ENCODE measurements at places on chromosomes 5 and 9. TPM values are rescaled to one million over a fixed set of nuclear protein-coding genes. Genes with fewer than 3 reads are reported as not detected.
A peak's percentile ranks its signal among the peaks of the same experiment; 100 is the strongest.

DNA sequence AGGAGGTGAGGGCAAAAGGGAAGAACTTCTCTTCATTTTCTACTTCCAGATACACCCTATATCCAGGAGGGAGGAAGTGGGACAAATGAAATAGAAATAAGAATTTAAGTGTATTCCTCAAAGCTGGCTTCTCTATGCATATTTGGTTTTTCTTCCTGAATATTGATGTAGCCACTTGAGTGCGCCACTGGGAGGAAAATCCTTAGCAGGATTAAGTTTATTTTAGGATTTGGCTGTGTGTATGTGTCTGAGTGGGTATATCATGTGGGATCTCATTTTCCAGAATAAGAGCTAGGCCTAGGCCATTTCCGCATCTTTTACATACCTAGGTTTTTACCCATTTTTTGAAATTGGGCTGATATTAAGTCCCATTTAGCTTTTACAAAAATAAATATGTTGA, 42.5 kb downstream of the MAP1B start:
- no peak for DNase-seq

Gene ZNF618
- polyA plus RNA-seq = 1.4 TPM

GRCh38 chr9:17810728-17811571, 232.1 kb downstream of the SH3GL2 start:
- DNase-seq = peak; percentile 35

- peak; percentile 86 for DNase-seq
Measured at GRCh38 chr9:130630506-130631330, 33.7 kb upstream of the PRDM12 start.

DNA sequence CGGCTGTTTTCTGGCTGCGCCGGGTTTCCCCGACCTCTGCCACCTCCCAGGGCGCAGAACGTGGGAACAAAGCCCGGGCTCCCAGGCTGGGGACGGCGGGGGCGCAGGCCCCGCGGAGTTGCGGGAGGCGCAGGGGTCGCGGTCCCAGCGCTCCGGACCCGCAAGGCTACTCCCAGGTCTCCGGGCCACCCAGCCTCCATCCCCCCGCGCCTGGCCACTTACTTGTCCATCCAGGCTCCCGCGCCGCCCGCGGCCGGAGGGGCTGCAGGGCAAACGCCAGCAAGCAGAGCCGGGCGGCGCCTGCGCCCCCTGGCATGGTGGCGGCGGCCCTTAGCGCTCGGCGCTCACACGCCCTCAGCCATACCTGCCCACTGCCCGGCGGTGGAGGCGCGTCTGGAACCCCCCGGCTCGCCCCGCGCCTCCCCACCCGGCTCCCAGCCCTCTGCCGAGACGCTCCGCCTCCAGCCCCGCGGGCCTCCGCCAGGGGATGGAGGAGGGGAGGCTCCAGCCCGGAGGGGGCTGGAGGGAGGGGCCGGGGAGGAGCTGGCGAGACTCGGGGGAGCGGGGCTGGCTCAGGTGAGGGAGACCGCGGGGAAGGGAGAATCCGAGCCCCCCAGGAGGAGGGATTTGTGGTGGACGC, at the start of gene ADAM19:
TSS of gene ADAM19 (minus strand) at position 395 of the 640 bp plus-strand sequence. CDS start at position 316, 79 bp downstream.
- DNase-seq = peak; percentile 63

Gene KIF27
- polyA plus RNA-seq = 0.75 TPM

DNA sequence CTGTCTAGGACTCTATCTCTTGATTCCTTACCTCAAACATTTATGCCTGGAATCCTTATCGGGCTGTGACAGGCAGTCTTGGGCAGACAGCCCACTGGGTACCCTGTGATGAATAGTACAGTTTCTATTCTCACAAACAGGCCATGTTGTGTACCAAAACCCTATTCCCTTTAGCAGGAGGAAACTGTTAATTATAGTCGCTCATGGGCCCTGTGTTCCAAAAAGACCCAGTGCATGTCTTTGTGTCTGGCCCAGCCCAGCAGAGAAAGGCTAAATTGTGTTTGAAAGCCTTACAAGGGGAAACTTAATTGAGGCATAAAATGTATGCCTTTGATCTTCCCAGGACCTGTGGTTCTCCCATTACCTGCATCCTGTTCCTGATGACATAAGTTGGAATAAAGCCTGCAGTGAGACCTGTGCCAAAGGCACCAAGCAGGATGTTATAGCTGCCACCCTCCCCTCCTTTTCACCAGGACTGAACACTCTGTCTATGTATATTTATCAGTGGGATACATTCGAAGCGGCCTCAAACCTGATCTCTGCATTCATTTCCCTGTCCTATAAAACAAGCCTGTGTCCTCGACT, 43.3 kb downstream of the TLR4 start:
- no peak for DNase-seq

- DNase-seq = peak; percentile 78
Measured at GRCh38 chr9:128920381-128921058, at the start of gene PHYHD1. Gene PHYHD1, plus strand, starts transcription at chr9:128920982. Its CDS starts 1,342 bp downstream, at chr9:128922324.

GRCh38 chr9:25415718-25416117, 262.5 kb downstream of the TUSC1 start:
- DNase-seq = no peak

DNA sequence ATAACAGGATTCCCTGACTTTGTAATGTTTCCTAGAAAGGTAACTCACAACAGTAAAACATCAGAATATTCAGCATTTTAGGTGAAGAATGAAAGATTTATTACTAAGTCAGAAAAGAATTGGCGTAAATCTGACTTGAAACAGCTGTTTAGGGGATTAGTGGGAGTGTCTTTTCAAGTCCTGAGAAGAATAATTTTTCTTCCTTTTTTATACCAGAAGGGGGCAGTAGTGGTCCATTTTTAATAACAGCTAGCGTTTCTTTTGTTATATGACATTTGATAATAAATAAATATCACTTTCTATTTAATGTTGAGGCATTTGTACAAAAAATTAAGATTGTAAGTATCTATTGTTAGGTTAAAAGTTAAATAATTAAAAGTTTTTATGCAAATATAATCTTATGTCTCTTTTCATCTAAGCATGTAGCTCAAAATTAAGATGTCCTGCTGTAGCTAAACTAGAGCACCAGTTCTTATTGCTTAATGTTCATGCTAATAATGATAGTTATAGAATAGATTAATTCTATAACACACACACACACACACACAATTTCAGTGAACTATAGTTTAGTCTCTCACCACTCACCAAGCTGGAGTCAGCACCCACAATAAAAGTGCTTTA, 258.7 kb upstream of the ARRDC3 start:
- DNase-seq = no peak

DNA sequence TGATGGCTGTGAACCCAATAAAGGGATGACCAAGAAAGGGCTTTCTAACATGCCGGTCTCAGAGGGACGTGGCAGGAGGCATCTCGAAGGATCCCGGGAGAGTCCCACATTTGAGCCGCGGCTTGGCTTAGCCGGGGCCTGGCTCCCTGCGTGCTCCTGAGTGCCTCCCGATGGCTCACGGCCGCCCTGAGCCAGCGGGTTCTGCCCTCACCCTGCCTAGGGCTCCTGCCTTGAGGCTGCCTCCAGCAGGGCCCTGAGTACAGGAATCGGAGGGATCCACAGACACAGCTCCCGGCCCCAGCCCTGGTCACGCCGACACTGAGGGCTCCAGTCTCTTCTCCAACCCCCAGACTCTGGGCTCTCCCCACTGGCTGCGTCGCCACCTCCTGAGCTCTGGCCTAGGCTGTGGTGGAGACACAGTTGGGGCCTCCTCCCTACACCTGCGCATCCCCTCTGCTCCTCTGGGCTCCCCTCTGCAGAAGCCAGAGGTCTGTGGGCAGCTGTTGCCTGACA, 44.1 kb upstream of the RXRA start:
- no peak for DNase-seq

- peak; percentile 40 for DNase-seq
Measured at GRCh38 chr9:112810696-112811490, 60.3 kb downstream of the SNX30 start.

- DNase-seq = no peak
Measured at GRCh38 chr9:123072407-123072995, 39.0 kb downstream of the GPR21 start.

Gene DBH
- polyA plus RNA-seq = 0.05 TPM

Gene CMBL
- polyA plus RNA-seq = 39.9 TPM

Gene PCDHA9
- not detected for polyA plus RNA-seq

Gene PPP3R2
- polyA plus RNA-seq = not detected

Gene SPATA31A3
- not detected for polyA plus RNA-seq
